ENCODE measurements at places on chromosomes 1 and 21. TPM values are rescaled to one million over a fixed set of nuclear protein-coding genes. Genes with fewer than 3 reads are reported as not detected.

DNA sequence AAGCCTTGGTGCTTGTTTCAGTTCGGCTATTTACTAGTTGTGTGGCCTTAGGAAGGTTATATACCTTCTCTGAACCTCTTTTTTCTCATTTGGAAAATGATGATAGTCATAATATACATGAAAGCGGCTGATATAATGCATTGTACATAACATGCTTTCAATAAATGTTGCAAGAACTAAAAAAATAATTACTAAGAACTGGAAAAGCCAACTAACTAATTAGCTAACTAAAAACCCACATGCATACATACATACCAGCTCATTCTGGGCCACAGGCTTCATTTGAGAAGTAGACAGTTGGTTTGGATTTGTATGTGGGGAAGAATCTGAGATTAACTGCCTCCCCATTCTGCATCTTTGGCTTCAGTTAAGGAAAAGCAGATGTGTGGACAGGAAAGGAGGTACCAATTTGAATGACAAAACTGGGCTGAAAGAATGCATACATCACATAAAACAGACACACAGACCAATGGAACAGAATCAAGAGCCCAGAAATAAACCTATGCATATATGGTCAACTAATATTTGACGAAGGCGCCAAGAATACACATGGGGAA lies 217.9 kb downstream of the TM2D1 start:
- no peak for DNase-seq

DNA sequence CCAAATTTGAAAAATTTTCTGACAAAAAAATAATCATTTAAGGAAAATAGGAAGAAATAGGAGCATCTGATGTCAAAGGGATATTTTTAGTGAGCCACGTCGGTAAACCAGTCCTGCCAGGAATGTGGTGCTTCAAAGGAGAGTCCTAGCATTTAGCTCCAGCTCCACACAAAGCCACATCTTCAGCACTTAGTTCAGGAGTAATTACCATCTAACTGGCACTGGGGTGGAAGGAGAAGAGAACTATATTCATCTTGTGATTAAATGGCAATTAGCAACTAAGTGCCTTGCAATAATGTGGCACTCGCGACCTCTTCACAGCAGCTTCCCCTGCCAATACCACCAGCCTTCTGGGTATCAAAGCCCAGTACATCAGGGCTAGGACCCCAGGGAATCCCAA lies 409.1 kb downstream of the SETD4 start:
- no peak for DNase-seq

- DNase-seq = no peak
Observed at GRCh38 chr1:117828201-117828600, 101.2 kb downstream of the GDAP2 start.

The NFASC gene
- total RNA-seq = 1.7 TPM
